ENCODE measurements at places on chromosomes 7 and 10. TPM values are rescaled to one million over a fixed set of nuclear protein-coding genes. Genes with fewer than 3 reads are reported as not detected.

The IL6 gene
- total RNA-seq, result 0.30 TPM

The TLX1 gene
- total RNA-seq, result not detected

The MCMBP gene
- 39.3 TPM for total RNA-seq

The EPO gene
- total RNA-seq, result not detected

The EMX2 gene
- 5.5 TPM for total RNA-seq

The PNLIPRP2 gene
- not detected for total RNA-seq

The TMEM270 gene
- total RNA-seq, result not detected

The MRLN gene
- total RNA-seq, result 15.7 TPM

DNA sequence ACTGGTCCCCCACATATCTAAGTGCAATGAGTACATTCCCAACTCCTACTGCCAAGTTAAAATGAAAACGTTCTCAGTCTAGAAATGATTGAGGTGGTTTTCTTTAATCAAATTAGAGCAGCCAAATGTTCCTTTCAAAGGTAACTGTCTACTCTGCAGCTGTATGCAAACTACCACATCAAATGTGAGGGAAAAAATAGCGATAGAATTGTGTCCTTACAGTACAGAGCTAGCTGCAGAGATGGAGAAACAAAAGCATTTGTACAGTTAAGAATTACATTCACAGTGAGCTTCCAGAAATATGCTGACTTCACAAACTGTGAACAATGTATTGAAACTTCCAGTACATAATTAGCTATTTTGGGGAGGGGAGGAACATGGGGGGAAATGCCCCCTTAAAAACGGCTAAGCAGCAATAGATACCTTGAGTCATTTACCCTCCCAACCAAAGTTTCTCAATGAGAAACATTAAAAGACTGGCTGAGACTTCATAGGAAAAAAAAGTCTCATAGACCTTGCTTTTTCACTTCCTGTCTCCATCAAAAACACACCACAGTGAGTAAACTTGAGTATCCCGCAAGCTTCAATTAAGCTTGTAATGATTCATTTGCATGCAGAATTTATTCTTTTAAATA, 22.9 kb downstream of the CDK6 start:
- DNase-seq, result no peak

DNA sequence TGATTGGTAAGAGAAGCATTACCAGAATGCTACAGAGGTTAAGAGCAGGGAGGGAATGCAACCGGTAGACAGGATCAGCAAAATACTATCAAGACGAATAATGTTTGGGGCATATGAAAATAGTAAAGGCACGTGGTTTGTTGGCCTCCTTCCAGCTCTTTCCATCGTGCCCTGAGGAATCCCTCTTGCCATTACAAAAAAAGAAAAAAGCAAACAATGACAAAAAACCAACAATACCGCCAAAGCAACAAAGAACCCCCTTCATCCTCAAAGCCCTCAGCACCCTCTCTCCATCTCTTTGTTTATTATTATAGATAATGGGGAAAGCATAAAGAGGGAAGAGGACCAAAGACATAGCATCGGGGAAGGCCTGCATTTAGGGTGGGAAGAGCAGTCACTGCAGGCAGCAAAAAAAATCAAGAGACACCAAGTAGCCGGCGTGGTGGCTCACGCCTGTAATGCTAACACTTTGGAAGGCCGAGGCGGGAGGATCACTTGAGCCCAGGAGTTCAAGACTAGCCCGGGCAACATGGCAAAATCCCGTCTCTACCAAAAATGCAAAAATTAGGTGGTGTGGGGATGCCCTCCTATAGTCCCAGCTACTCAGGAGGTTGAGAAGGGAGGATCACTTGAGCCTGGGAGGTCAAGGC, 78.0 kb downstream of the HIP1 start:
- DNase-seq, result no peak

- DNase-seq, result no peak
Measured at GRCh38 chr10:78777867-78778266, 290.9 kb upstream of the ZMIZ1 start.

- DNase-seq, result no peak
Measured at GRCh38 chr7:576524-577277, 57.1 kb upstream of the PDGFA start.

DNA sequence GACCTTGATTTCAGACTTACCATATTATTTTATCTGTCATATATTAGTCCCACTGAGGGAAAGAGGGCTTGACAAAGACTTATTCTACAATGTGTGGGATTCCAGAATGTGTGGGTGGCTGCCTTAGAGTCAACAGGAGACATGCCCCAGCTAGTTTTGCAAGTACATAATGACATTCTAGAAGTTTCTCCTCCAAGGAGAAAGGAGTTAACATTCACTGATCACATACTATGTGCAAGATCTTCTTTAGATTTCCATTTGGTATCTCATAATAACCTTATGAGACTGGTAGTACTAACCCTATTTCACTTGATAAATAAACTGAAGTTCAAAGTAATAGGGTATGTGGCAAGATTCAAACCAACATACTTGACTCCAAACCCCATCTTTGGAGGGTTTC, 25.2 kb downstream of the IRF5 start:
- DNase-seq, result no peak

GRCh38 chr7:31776616-31777015, 89.6 kb downstream of the PPP1R17 start:
- DNase-seq, result no peak

DNA sequence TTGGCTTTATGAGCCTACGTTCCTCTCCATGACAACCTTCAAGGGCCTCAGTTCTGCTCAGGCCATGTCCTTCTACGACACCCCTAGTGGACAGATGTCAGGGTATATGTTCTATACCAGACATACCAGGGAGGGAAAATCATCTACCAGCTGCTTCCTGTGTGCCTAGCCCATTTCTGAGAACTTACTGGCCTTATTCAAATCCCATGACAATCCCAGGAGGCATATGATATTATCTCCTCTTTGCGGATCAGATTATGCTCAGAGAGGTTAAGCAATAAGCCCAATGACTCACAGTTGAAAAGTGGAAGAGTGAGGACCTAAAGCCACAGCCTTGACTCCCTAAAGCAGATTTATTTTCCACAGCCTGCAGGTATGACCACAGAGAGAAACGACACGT, 139.3 kb downstream of the GLI3 start:
- DNase-seq, result no peak

GRCh38 chr10:129679207-129679606, 212.2 kb downstream of the MGMT start:
- no peak for DNase-seq

DNA sequence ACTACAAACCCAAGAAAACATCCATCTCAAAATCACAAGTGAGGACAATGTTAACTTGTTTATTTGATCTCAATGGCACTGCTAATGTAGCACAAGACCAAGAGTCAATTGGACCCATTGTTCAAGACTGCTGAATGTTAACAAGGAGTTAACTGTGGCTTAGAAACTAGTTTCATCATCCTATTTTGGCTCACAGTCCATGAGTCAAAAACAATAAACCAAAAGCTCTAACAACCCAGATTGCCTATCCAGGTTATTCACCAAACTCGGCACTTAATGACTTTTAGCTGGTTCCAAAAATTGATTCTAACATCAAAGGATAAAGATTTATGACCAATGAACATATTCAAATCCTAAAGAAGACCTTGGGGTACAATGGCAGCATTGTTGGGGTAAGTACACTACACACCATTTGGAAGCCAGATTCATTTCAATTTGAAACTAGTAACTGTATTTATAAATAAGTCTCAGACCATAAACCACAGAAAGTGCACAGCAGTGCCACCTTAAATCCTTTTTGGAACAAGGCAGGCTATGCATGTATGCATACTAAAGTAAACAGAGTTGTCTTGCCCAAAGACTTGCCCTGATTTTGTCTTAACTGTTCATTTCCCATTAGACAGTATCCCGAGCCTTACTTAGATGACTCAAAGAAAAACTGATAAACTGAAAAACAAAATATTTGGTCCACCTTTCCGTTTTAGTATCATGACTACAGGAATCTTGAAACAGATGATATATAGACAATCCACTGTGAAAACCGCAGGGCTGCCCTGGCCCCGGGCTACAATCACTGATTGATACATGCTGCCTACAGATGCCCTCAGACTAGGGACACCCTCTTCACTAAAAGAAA, 84.5 kb downstream of the SRPK2 start:
- peak; percentile 11 for DNase-seq

- DNase-seq, result no peak
Measured at GRCh38 chr7:95376632-95377400, 19.4 kb downstream of the PON3 start.

GRCh38 chr7:25636871-25637283, 408.6 kb upstream of the NPVF start:
- no peak for DNase-seq

DNA sequence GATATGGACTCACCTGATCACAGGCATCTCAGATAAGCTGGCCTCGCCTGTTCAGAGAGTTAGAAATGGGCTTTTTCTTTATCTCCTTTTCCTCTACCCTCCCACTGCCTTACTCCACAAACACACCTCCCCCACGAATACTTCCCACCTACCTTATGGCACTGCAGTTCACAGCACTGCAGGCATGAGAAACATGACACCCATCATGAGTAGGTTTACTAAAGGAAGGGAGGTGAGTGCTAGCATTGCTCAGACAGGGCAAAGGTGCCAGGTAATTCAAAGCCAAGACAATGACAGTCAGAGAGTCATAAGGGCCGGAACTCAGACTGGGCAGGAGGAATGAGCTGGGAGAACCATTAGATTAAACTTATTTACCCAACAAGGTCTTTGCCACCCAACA, 220.6 kb downstream of the FAM107B start:
- no peak for DNase-seq

DNA sequence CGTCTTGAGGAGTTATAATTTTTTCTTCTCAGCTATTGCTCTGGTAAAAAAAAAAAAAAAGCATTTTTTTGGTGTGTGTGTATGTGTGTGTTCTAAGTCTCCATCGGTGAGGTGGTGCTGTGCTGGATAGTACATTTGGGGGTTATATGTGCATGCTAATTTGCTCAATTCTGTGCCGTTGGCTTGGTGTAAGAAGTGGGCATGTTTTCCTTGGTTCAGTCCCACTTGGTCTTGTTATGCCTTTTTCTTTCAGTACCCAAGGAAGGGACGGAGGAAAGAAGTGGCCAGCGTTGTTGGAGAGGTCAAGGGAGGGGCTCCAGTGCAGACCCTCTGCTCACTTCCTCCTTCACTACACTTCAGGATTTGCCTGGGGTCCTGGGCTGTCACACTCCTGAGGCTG, 20.4 kb downstream of the LRMDA start:
- DNase-seq, result no peak

- DNase-seq, result no peak
Measured at GRCh38 chr7:101538596-101539459, 90.3 kb downstream of the MYL10 start.

Data from skin of body (tissue), 3 donors.